ENCODE measurements at places on chromosomes 1 and 21. TPM values are rescaled to one million over a fixed set of nuclear protein-coding genes. Genes with fewer than 3 reads are reported as not detected.

OR10J1 gene
- not detected for total RNA-seq

GRCh38 chr1:224356685-224357625 lies at the start of gene CNIH4:
Gene CNIH4, plus strand, starts transcription at chr1:224356879. Its CDS starts 46 bp downstream, at chr1:224356925.
- peak; percentile 94 for DNase-seq

DNA sequence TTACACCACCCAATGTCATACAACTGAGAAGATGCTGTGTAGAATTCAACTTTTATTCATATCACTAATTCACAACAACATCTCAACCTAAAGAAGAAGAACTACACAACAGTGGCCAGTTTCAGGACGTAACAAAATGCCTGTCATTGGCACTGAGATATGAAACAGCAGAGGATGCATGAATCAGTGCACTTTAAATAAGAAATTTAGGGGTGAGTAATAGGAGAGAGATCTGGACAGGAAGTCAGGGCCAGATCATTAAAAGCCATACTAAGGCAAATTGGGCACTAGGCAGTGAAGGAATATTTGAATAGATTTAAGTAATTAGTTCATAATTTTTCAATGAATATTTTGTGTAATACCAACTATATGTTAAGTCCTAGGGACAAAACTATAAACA lies 510.5 kb downstream of the PLPP3 start:
- no peak for DNase-seq

DNA sequence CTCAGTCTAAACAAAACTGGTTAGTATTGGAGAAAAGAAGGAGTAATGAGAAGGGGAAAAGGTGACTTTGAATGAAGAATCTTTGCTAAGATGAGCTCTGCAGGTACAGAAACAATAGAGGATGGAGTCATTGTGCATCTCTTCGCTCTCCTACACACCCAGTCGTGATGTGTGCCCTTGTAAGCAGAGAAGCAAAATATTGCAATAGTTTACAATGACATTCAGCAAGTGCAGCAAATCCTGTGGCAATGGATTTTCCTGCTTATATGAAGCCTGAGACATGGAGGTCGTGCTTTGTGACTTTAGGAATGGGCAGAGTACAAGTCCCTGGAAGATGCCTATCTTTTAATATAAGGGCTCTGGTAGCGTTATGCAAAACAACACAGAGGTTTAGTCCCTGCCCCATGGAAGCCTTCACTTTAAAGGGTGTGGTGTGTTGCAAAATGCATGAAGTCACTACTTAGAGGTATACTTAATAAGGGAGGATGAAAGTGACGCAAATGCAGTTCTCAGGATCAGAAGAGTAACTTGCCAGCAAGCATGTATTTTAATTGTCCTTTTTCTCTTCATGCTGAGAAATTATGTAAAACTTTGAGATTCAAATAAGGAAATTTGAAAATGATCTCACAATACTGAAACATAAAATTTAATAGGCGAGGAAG lies 88.0 kb upstream of the IVNS1ABP start:
- DNase-seq, result no peak

GRCh38 chr1:51631747-51632146 lies 14.9 kb downstream of the OSBPL9 start:
- DNase-seq, result no peak

DNA sequence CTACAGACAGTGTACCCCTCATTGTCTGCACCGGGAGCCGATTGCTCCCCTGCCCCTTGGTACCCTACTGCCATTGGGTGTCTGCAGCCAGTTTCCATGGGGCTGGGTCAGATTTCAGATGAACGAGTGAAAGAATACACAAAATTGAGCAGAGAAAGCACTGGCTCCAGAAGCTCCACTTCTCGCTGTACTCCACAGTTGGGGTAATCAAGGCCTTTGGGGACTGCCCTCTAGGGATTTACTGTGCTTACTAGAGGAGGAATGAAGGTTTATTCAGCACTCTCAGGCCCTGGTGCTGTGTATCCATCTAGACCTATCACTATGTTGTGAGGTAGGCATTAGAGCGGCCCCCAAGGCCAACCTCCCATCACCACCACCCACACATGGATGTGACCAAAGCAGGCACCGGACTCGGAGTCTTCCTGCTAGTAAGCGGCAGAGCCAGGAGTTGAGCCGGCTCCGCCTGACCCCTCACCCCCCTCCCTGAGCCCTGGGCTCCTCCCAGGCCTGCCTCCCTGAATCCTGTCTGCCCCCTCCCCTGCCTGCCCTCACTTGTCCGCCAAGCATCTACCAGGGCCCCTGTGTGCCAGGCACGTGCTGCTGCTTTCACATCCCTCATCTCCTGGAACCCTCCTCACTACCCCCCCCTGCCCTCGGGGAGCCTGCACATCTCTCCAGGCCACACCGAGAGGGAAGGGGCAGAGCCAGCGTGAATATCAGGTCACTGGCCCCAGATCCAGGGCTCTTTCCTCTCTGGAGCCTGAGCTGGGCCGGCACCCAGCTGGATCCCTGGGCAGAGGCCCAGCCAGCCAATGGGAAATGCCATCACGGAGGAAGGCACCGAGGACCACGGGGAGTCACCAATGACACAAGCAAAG lies 23.3 kb downstream of the KCNN3 start:
- DNase-seq, result no peak

All from activated CD8-positive, alpha-beta T cell treated with anti-CD3 and anti-CD28 coated beads for 36 hours (primary cell).